Pericardium fibroblast (primary cell): ENCODE measurements at places on chromosomes 2 and 18. TPM values are rescaled to one million over a fixed set of nuclear protein-coding genes. Genes with fewer than 3 reads are reported as not detected.

Gene AQP12A
- not detected in 2 replicates for total RNA-seq

Gene SPP2
- total RNA-seq = not detected in 2 replicates

Gene SH3BP4
- 32.6 and 37.5 TPM in 2 replicates for total RNA-seq

Gene UGT1A5
- total RNA-seq = not detected in 2 replicates

Gene ANKRD30BL
- total RNA-seq = not detected in 2 replicates

Gene LOXHD1
- not detected in 2 replicates for total RNA-seq

Gene RTP5
- total RNA-seq = not detected in 2 replicates

Gene ANO7
- 0.51 and 0.70 TPM in 2 replicates for total RNA-seq

Gene ELOA2
- not detected in 2 replicates for total RNA-seq

Gene CD207
- total RNA-seq = not detected in 2 replicates

Gene CASP10
- 4.0 and 6.2 TPM in 2 replicates for total RNA-seq

Gene SLC9A4
- total RNA-seq = not detected in 2 replicates

Gene ATRAID
- total RNA-seq = 170 and 171 TPM in 2 replicates

Gene ACMSD
- total RNA-seq = not detected in 2 replicates

Gene NDC80
- total RNA-seq = 0.85 and 1.4 TPM in 2 replicates

Gene MARCHF4
- total RNA-seq = 0.94 and 7.8 TPM in 2 replicates

Gene MEP1B
- total RNA-seq = not detected in 2 replicates

Gene UPP2
- not detected in 2 replicates for total RNA-seq

Gene TSPYL6
- total RNA-seq = not detected in 2 replicates

Gene TUBB8B
- total RNA-seq = not detected in 2 replicates

Gene PSMA8
- not detected in 2 replicates for total RNA-seq

Gene PROKR1
- total RNA-seq = not detected in 2 replicates

Gene TRPM8
- 0.17 TPM in 1 of 2 replicates, not detected in the other for total RNA-seq

Gene RESP18
- not detected in 2 replicates for total RNA-seq

Gene SERPINB3
- not detected in 2 replicates for total RNA-seq

Gene SCTR
- not detected in 2 replicates for total RNA-seq

Gene SNRPD1
- 4.2 and 8.6 TPM in 2 replicates for total RNA-seq

Gene RAB31
- 49.5 and 74.7 TPM in 2 replicates for total RNA-seq

Gene ALK
- total RNA-seq = not detected in 2 replicates

Gene RND3
- total RNA-seq = 15.2 and 59.7 TPM in 2 replicates
